ENCODE measurements at places on chromosomes 12 and 14.

- no peak for DNase-seq
These were observed 9.6 kb upstream of the TMEM30B start for GRCh38 chr14:61290701-61291100.

DNA sequence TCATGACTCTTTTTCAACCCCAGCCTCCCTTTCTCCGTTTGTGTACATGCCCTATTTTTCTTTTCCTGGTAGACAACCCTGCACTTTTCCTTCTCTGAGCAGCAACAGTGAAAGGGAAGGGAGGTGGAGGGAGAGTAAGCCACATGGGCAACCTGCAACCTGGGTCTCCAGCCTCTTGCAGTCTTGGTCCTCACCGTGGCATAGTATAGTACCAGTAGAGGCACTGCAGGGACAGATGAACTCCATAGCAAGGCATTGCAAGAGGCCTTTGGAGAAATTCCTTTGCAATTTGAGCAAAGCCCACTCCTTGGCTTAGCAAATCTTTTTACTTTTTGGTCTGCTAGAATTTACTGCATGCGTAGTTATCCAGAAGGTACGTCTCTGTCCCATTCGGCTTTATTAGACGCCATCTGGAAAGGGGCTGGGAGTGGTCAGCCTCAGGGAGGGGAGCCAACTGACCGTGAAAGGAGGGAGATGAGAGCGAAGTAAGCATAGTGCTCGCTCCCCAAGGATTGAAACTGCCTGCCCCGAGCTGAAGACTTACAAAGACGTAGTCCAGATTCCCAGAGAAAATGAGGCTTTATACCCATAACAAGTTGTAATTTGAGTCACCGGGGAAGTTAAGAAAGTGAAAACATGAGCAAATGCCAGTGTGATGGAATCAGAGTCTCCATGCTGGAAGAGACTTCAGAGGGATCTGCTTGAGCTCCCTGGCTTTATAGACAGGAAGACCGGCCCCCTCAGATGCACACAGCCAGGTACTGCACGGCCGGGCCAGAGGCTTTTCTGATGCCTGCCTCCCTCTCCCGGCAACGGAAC lies 332.0 kb downstream of the CACNA1C start:
- DNase-seq: no peak

- no peak for DNase-seq
These were observed 10.1 kb upstream of the SLC11A2 start for GRCh38 chr12:51036279-51036678.

GRCh38 chr12:47131011-47131410 lies 51.3 kb upstream of the AMIGO2 start:
- DNase-seq: no peak

- no peak for DNase-seq
These were observed 525.8 kb upstream of the ATP2B1 start for GRCh38 chr12:90234472-90234871.

GRCh38 chr12:56206452-56207166 lies 15.1 kb downstream of the RNF41 start:
- DNase-seq: no peak

- DNase-seq: no peak
These were observed 28.4 kb downstream of the PZP start for GRCh38 chr12:9179781-9180180.

- DNase-seq: no peak
These were observed 512.1 kb downstream of the DIO2 start for GRCh38 chr14:79699206-79699605.

GRCh38 chr12:66129934-66130266 lies 650 bp downstream of the LLPH start:
- no peak for DNase-seq

GRCh38 chr14:74176400-74176793 lies 62.9 kb upstream of the VSX2 start:
- no peak for DNase-seq

DNA sequence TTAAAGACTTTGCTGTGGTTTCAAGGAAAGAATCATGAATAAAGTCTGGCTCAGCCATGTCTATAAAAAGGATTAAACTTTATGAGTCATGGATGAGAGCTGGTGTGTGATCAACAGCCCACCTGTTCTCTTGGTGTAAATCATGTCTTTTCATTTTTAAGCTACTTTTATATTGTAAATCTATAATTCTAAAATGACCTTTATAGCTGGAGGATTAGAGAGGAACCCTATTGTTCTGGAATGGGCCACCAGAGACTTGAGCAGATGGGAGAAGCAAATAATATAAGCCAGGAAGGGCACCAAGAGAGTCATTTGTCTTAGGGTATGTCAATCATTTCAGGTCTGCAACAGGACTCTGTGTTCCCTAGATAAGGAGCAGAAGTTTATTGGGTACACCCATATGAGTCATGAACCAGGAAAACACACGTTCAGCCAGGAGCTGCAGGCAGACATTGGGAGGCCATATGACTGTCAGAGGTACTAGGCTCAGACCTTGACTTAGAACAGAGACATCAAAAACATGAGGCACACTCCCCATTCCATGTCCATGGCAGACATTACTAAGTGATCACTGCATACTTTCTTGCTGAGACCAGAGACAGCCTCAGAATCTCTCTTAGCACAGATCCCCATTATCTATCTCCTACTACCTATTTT lies 49.3 kb downstream of the NDUFA12 start:
- DNase-seq: no peak

DNA sequence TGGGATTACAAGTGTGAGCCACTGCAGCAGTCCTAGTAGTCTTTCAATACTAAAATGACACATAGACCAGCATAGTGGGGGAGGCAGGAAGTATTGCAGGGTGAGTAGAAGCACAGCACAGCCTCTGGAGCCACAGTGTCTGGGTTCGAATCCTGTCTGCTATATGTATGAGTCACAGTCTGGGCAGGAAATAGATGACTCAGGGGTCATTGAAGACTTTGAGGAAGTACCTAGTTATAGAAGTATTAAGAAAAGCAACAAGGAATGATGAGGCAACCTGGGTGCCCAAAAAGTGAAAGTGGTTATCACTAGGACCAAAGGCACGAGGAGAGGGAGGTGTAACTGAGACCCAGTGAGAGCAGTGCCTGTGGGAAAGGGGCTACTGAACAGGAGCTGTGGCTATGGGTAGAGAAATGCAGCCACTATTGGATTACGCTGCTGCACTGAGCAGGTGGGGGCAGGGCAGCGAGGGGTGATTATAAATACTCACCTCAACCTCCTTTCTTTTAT lies 124.0 kb downstream of the PDE3A start:
- peak; percentile 6 for DNase-seq

All from T-helper 2 cell treated with Interferon-gamma antibody and Interleukin-4, amounts not matched to agents 5 μg/mL and 100 μg/mL, for 36 hours (primary cell).